ENCODE measurements at places on chromosomes 2 and 18.
A peak's percentile ranks its signal among the peaks of the same experiment; 100 is the strongest.

DNA sequence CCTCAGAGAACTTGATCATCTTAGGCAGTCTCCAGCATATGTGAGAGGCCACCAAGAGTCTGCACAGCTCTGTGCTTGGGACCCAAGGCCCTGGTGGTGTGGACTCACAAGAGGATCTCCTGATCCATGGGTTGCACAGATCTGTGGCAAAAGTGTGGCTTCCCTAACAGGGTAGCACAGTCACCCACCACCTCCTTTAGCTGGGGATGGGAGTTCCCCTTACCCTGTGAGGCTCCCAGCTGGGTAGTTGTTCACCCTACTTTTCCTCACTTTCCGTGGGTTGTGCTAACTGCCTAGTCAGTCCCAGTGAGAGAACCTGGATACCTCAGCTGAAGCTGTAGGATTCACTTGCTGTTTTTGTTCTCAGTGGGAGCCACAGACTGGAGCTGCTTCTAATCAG, 123.7 kb downstream of the FTCDNL1 start:
- no peak for DNase-seq

- DNase-seq: no peak
Measured at GRCh38 chr2:45532181-45532580, 78.9 kb downstream of the SRBD1 start.

- DNase-seq: no peak
Measured at GRCh38 chr18:10449396-10449795, 5.0 kb upstream of the APCDD1 start.

DNA sequence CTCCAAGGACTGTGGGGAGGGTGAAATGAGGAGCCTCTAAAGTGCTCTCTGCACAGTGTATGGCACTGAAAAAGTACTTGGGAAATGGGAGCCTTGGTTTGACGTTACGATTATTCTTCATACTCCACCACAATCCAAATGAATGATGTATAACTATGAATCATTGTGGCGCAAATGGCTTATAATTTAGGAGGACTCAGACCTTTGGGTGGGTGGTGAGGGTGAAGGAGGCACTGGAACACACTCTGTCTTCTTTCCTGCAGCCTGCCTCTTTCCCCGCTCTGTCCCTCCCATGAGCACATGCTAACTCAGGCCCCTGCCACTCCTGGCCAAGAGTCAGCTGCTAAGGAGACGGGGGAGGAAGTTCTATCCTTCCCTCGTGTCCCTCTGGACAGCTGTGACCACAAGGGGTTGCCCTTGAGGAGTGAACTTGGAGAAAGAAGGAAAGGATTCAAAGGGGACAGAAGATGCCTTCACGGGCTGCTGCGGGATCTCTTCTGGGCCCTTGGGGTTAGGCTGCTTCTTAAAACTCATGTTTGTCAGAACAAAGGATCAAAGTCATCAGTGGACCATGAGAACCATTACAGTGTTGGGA, 36.5 kb downstream of the POLR1A start:
- no peak for DNase-seq

DNA sequence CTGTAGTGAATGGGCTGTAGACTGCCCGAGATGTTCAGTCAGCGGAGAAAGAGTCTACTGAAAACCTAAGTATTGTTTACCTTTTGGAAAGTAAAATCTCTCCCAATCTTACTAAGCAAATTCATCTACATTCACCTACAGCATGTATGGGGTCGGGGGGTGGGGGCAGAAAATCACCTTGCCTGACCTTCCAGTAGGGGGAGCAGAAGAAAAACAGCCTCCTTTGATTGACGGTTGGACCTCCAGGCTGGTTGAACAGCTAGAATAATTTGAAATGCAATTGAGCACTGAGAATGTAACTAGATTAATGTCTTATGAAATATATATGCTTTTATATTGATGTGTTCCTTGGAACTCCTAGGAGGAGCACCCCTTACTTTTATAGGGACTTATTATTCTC, 10.0 kb downstream of the LRATD1 start:
- no peak for DNase-seq

GRCh38 chr18:25289001-25289631, 62.9 kb downstream of the ZNF521 start:
- peak; percentile 28 for DNase-seq

DNA sequence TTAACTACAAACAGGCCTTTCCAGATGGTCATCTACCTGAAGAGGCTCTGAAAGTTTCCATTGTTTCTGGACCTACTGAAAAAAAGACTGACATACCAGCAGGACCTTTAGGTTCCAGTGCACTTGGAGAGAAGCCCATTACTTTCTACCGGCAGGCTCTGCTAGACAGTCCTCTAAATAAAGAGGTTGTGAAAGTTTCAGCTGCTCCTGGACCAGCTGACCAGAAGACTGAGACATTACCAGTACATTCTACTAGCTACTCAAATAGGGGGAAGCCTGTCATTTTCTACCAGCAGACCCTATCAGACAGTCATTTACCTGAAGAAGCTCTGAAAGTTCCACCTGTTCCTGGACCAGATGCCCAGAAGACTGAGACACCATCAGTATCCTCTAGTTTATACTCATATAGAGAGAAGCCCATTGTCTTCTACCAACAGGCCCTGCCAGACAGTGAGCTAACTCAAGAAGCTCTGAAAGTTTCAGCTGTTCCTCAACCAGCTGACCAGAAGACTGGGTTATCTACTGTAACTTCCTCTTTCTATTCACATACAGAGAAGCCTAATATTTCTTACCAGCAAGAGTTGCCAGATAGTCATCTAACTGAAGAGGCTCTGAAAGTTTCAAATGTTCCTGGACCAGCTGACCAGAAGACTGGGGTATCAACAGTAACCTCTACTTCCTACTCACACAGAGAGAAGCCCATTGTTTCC, 65.8 kb downstream of the ALMS1 start:
- DNase-seq: no peak

Data from hepatocyte (in vitro differentiated cells).